ENCODE measurements at places on chromosomes 12 and 14.

DNA sequence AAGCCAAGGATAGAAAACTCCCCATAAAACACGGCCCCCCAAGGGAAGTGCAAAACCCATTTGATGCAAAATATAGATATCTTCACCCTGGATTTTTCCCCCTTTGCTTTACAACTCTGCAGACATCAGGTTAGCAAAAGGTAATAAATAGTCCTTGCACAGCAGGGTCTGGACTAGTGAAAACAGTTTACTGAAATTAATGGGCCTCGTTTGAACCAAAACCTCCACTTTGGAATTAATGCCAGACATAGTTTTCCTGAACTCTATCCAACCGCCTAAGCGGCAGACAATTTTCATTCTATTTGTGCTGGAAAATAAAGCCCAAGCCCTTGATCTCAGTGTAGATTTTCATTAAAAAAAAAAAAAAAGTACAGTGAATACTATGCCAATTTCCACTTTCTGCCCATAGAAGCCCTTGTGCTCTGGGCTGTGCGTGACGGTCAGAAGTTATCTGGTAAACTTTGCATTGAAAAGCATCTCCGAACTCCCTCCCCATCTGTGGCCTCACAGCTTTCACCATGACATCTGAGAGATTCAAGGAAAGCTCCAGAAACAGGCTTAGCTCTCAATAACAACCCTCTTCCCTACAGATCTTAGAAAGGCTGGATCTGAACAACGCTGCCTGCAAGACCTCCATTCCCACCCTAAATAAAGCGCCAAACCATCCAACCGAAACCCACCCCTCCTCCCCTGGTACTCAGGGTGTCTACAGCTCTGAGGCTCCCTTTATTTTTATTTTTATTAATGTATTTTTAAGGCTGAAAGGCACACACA, 11.0 kb upstream of the IRF2BPL start:
- DNase-seq = no peak

- DNase-seq = no peak
Measured at GRCh38 chr12:108855284-108856169, 1.9 kb downstream of the SSH1 start.

DNA sequence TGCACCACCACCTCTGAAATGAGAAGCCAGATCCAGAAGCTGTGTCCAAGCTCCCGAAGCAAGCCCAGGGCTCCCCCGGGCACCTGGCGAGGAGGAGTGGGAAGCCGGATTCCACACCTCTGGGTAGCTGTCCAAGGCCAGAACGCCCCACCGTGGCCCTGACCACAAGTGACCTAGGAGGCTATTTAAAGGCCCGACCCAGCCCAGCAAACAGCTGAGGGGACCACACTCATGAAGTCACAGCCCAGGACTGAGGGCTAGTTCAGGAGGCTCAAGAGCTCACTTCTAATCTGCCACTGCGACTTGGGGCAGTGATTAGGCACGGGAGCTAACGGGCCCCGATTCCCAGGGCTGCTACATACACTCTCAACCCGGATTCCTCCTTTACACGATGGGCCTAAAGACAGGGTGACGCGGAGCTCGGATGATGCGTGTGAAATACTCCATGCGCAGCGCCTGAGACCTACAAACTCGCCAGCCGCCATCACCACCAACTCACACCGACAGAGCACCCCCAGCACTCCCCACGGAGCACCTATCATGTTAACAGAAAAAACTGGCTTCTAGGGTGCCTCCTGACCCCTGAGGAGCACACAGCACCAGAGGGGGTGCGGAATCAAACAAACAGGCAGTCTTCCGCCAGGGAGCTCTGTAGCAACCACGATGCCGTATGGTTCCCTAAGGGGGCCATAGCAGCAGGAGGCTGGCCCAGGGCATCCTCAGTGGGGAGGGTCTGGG, 84.0 kb upstream of the GPR68 start:
- DNase-seq = no peak

GRCh38 chr14:101808020-101808641, 46.6 kb downstream of the PPP2R5C start:
- DNase-seq = no peak

- no peak for DNase-seq
Measured at GRCh38 chr12:2583642-2584401, 210.9 kb upstream of the FKBP4 start.

- no peak for DNase-seq
Measured at GRCh38 chr14:96274543-96274942, 18.5 kb downstream of the BDKRB1 start.

GRCh38 chr12:102527171-102527720, 46.9 kb upstream of the IGF1 start:
- no peak for DNase-seq

DNA sequence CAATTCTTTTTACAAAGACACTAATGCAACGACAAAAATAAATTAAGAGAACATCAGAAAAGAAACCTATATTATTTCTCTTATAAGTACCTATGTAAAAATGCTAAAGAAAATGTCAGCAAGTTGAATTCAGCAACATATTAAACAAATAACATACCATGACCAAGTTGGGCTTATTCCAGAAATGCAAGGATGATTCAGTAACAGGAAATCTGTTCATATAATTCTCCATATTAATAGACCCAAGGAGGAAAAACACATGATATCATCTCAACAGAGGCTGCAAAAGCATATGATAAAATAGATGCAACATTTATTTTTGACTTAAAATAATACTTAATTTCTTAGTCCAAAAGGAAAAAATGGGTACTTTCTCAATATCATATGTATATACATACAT, 25.1 kb upstream of the GPHB5 start:
- DNase-seq = no peak

DNA sequence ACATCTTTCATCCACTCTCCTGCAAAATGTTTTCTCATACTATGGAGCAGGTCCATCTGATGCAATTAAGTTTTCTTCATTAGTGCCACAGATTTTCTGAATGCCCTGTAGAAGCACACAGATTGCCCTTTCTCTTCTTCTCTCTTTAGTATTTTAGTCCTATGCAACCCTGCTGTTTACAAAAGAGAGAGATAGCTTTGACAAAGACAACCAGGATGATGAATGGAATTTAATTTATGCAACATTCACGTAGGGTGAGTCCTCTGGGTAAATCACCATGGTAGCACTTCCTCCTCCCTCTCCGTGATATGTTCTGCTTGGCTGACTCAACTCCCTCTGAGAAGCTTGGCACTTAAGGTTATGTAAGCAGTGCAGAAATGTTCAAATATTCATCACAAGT, 400.9 kb upstream of the PDE3A start:
- DNase-seq = no peak

All from activated T-cell treated with anti-CD3 and anti-CD28 coated beads, Interleukin-2, amount 50 U/mL, for 24 hours (primary cell).